ENCODE measurements at places on chromosomes 12 and 14. TPM values are rescaled to one million over a fixed set of nuclear protein-coding genes. Genes with fewer than 3 reads are reported as not detected.

Gene MMP19
- total RNA-seq: 1.3 TPM

Gene ANKRD9
- total RNA-seq: 1.8 TPM

Gene CCDC198
- total RNA-seq: not detected

Gene AHNAK2
- 0.15 TPM for total RNA-seq

Gene ZFP36L1
- 242 TPM for total RNA-seq

Gene CLMN
- total RNA-seq: 0.70 TPM

Gene ZDHHC22
- not detected for total RNA-seq

GRCh38 chr14:53035336-53036210, 84.7 kb upstream of the FERMT2 start:
- DNase-seq: no peak

DNA sequence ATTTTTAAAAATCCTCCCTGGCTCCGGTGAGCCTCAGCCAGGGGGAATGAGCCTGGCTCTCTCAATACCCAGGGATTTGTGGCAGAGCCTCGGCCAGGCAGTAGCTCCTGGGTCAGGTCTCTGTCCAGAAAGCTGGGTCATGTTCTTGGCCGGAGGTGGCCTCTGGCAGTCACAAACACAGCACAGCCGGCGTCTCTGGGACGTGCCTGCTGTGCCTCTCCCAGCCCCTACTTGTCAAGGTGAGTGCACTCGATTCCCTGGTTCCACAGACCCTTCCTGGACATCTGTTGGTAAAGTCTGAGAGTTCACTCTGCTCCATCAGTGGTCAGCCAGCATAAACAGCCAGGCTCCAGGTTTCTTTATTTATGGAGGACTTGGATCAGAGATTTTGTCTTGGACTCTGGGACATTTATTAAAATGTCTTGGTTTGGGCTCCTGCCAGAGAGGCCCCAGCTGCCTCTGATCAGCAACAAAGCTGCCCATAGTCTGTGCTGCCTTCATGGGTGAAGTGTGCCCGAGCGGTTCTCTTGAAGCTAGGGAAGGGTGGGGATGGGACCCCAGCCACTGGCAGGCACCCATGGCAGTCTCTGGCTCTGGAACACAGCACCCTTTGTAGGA, 56.7 kb downstream of the DGLUCY start:
- DNase-seq: no peak

DNA sequence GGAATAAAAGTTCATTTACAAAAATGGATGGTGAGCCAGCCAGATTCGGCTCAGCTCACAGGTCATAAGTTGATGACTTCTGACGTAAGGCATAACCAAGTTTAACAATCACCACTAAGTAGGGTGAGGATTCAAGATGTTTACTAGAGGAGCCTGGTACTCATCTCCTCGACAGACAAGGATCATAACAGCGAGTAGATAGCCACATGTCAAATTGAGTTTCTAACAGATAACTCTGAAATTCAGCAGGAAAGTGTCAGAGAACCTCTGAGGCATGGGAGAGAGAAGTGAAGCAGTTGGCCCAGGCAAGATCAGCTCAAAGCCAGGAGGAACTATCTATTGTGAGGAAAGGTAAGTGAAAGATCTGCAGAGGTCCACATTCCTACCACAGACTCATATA, 208.7 kb downstream of the NELL2 start:
- no peak for DNase-seq

DNA sequence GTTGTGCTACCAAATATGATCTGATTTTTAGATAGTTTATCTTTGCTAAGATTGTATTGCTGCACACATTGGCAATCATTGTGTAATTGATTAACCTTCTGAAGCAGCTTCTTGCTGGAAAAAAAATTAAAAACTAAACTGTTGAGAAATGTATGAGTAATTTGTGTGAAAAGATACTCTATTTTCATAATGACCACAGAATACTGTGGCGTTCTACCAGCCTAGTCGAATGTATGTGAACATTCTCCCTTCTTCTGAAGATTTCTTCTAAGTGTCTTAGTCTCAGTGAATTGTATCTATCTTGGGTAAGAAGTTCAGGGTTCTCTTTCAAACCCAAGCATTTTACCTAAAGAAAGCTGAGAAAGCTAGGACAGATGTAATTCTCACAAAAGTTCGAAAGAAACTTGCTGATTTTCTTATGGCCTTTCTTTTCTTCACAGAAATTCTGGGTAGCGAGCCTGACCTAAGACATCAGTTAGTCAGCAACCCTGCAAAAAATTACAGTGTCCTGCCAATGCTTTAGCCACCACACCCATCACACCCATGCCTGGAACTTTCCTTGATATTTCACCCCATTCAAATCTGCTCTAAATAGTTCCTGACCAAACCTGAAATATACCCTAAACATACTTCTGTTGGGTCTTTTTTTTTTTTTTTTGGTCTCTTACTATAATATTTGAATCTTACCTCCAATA, 27.1 kb upstream of the C12orf71 start:
- DNase-seq: no peak

DNA sequence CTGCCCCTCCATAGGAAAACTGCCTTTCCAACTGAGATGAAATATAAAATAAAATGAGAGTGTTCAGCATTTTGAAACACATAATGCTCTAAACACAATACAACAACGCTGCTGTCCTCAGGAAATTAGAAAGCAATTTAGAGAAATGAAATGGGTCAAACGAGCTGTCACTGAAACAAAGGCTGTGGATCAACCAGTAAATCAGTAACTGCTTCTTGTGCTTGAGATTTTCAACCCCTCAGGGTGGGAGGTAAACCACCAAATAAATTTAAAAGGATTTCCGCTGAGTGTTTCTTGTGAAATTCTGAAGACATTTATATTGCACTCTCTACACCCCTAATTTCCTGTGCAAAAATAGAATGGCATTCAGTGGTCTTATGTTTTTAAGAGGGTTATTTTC, 657.1 kb upstream of the SEL1L start:
- no peak for DNase-seq

DNA sequence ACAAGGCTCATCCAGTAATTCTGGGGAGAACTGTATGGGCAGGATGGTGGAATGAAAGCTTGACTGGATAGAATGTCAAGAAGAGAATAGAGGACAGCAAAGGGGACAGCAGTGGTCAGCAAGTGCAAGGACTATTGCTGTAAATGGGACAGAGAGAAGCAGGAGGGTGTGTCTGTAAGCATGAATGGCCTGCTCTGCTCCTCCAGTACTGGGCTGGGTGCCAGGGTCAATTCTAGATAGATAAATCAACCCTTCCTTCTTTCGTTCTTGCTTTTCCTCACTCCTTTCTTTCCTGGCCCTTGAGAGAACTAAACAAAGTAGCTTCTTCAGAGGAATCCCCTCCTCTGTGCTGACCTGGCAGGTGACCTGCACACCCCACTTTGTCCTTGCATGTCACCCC, 1019.2 kb downstream of the BCL11B start:
- no peak for DNase-seq

DNA sequence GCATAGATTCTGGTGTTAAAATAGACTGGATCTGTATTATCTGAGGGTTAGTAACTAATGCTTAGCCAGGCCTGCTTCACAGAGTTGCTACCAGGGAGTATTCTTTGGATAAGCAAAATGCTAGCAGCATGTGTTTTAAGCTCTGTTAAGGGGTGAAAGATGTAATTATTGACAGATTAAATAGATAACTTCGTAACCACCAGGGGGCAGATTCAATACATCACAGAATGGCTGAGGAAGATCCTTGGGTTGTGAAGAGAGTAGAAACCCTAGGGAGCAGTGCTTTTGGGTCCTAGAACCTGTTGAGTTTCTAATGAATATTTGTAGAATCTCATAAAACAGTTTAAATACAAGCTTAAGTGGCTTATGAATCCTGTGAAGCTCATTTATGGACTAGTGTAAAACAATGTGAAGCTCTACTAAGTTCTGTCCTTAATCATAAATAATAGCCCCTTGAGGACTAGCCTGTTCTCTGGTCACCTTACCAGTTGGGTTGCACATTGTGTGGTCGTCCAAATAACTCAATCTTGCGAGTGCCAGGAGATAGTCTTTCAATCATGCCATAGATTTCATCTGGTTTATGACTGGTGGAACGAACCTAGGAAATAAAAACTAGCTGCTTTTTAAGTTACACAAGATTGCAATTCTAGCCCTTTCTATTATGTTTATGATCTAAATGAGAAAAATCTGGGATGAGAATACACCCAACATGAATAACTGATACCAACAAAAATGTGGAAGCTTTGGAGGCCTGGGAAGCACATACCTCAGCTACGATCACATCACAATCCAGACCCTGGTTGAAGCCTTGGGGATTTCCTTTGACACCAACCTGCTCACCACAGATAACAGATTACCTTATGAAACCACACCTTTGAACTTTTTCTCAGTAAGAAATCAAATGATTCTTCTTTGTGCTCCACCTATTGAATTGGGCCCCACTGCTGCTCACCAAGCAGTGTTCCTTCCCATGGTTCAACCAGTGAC, 12.3 kb downstream of the METTL3 start:
- peak; percentile 65 for DNase-seq

DNA sequence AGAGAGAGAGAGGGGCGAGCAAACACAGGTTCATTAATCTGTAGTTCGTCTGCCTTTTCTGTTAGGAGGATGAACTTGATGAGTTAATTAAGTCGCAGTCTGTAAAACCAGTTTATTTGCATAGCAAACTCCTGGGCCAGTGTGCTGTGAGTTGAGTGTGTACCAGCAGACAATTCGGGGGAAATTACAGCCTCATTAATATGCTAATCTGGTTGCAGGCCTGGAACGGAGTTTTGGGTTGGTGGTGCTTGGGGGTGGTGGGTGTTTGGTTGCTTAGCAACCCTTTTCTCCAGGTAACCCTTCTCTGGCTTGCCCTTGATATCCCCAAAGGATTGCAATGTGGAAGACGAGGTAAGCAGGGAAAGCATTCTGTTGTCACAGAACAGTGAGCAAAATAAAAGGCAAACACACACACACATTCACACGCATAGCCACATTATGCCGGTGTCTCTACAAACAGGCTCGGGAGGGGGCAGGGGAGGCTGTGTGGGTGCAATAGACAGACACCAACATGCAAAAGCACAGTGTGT, 29.2 kb upstream of the LHX5 start:
- DNase-seq: no peak

DNA sequence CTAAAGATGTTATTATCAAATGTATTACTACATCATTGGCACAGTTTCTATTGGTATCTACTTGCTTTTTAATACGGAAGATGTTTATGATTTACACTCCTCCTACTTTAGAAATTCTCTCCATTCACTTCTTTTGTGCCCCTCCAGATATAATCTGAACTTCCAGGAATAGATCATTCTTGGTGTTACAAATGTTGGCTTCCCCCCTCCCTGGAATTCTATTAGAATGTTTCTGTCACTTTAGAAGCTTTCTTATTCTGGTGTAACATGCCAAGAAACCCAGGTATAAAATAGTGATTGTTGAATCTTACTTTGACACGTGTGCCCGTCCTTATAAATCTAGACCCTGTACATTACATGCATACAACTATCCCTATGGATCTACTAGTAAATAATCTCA, 1.2 kb upstream of the WDR20 start:
- DNase-seq: no peak

DNA sequence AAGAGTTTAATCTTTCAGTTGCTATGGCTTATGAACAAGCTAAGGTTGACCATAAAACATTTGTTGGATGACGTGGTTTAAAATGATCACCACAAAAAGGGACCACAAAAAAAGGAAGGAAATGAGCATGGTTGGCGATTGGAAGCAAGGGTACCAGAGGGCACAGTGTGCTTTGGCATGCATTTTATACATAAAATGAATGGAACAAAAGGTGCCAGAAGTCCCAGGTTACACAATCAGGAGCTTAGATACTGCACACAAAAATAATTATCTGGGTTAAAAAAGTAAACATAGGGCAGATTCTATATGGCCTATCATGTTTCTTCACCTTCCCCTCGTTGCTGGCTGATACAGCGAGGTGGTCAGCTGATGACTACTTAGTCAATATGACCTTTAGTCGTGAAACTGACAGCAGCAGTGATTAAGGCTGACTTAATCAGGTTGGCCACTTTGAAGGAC, 50.7 kb downstream of the ZC3H14 start:
- no peak for DNase-seq

DNA sequence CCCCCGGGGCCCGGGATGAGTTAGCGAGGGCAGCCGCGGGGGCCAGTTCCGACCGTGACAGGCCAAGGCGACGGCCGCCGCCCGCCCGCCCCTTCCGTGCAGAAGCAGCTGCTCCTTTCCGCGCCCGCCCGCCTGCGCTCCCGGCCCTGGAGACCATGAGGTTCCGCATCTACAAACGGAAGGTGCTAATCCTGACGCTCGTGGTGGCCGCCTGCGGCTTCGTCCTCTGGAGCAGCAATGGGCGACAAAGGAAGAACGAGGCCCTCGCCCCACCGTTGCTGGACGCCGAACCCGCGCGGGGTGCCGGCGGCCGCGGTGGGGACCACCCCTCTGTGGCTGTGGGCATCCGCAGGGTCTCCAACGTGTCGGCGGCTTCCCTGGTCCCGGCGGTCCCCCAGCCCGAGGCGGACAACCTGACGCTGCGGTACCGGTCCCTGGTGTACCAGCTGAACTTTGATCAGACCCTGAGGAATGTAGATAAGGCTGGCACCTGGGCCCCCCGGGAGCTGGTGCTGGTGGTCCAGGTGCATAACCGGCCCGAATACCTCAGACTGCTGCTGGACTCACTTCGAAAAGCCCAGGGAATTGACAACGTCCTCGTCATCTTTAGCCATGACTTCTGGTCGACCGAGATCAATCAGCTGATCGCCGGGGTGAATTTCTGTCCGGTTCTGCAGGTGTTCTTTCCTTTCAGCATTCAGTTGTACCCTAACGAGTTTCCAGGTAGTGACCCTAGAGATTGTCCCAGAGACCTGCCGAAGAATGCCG, 699 bp downstream of the MGAT2 start:
- no peak for DNase-seq

- DNase-seq: no peak
These were observed 180.7 kb upstream of the SLC38A2 start for GRCh38 chr12:46553266-46553665.

DNA sequence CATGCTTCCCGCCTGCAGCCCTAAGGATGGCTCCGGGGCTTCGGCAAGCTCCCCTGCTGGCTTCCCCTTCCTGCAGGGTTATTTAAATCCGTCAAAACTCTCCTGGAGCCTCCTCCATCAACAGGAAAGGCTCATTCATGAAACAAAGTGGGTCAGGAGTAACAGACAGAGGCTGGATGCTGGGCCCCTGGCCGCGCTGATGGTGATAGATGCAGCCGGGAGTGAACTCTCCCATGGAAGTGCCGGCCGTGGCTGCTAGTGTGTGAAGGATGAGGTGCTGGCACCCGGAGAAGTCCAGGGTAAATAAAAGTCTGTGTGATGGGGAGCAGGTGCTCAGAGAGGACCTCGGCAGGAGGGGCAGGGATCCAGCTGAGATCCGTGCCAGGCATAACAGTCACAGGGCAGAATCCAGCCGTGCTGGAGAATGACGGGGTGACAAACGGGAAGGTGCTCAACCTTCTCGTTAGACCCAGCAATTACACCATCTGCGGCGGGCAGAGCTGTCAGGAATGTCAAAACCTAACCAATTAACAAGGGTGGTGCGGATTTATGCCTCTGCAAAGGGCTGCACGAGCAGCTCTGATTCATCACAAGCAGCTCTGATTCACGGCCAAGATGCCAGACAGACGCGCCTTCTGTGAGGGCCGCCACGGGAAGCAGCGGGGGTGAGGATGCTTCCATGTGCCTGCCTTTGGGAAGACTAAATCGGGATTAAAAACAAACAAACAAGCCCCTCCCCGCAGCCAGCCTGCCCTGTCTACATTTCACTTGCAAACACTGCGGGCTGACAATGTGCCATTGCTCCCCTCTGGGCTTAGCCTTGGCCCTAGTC, 55.6 kb downstream of the SYNE3 start:
- DNase-seq: no peak
